NCI-H1048 (cell line): ENCODE measurements at places on chromosomes 16 and 17.

GRCh38 chr17:28365487-28365886, 488 bp upstream of the SEBOX start:
- DNase-seq, result no peak

DNA sequence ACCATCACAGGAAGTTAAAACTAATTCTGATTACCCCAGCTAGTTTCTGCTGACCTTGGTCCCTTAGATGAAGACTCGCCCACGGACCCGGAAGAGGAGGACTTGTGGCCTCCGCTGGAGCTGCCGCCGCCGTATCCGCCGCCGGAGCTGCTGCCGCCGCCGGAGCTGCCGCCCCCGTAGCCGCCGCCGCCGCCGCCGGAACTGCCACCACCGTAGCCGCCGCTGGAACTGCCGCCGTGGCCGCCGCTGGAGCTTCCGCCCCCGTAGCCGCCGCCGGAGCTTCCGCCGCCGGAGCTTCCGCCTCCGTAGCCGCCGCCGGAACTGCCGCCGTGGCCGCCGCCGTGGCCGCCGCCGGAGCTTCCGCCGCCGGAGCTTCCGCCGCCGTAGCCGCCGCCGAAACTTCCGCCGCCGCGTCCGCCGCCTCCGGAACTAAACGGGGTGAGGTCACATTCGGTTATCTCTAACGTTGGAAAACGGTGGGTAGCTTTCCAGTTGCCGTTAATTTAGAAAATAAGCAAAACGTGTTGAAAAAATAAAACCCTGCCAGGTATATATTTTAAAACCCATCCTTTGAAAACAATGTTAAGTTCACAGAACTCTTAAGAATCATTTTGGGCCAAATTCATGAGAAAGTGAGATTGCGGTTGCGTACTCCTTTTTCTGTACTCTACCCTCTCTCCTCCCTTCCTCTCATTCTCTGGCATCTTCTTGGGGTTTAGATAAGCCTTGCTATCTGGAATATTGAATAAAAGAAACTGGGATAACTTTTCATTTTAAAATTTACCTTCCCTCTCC, 3.5 kb downstream of the KRT10 start:
- peak; percentile 48 for DNase-seq

DNA sequence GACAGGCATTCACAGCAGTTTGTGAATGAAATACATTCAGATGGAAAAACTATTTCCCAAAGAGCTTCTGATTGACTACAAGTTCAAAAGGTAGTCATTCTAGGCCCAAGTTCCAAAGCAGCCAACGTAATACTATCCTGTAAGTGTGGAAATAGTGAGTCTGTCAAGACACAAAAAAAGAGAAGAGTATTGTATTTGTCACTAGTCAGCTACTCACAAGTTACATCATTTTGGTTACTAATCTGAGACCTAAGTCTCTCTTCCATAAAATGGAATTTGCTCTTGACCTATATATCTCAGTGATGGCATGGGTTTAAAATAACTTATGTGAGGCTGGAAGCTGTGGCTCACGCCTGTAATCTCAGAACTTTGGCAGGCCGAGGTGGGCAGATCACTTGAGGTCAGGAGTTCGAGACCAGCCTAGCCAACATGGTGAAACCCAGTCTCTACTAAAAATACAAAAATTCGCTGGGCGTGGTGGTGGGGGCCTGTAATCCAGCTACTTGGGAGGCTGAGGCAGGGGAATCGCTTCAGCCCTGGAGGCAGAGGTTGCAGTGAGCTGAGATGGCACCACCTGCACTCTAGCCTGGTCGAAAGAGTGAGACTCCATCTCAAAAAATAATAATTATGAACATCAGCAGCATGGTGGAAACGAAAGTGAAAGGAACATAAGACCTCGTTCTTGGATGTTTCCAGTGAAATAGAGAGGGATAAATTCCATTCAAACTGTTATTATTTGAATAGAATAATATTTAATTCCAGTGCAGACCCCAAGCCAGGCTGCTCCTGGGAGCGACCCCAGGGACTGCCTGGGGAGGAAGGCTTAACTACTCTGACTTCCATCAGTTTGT, 2.9 kb downstream of the CMC2 start:
- DNase-seq, result no peak

DNA sequence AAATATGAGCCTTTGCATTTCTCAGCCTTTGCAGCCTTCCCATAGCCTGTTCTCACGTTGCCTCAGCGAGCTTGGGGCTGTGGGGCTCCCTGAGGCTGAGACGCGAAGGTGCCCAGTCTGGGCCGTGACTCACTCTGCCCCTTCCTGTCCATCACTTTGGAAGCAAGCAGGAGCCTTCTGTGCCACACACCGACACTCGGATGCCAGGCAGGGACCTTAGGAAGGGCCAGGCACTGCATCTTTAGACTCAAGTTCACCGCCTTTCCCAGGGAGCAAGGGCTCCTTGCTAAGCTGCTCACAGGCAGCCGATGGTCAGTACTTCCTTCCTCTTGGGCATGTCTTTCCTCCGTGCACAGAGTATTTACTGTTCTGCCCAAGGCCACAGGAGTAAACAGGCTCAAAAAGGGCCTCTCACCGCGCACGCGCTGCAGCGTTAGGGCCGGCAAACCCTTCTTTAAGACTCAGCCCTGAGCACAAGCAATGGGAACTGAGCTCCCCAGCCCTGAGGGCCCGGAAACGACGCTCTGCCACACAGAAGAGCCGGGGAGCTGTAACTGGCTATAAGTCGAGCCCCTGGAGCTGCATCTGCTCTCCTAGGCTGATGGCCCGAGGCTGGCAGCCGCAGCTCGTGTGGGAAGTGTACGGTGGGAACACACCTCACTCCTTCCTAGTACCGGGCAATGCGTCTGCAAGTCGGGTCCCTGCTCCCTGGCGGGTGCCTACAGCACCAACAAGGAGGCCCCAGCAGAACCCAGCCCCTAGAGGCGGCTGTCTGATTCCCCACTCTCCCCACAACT, 7.2 kb downstream of the TIMM22 start:
- DNase-seq, result no peak

DNA sequence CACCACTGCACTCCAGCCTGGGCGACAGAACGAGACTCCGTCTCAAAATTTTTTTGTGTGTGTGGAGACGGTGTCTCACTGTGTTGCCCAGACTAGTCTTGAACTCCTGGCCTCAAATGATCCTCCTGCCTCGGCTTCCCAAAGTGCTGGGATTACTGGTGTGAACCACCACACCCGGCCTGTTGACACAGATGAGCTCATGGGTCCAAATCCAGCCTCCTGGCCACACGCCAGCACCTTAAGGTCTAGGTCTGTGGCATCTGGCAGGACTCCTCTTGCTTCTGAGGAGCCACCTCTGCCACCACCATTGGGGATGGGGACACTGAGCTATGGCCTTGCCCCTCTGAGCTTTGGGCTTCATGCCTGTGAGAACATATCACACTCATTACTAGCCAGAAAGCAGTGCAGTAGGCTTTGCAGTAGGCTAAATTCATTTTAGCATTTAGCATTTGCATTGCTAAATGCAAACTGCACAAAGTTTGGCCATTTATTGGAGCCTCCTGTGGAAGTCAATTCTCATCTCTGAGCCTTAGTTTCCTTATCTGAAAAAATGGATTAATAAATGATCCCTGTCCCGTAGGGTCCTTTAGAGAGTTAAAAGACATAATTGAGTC, 5.5 kb upstream of the CDIPT start:
- DNase-seq, result no peak

DNA sequence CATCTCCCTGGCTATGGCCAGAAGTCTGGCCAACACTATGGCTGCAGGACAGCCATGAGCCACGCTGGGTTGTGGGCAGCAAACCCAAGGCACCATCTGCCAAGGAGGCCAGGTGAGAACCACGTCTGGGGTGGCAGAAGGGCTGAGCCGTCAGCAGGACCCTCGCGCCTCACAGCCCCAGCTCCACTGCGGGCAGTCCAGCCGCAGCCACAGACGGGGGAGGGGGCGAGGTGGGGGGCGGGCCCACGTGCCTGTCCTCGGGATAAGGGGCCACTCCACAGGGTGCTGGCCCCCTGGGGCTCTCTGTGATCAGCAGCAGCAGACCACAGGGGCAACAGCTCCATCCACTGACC, 6.5 kb upstream of the BAIAP2 start:
- no peak for DNase-seq

DNA sequence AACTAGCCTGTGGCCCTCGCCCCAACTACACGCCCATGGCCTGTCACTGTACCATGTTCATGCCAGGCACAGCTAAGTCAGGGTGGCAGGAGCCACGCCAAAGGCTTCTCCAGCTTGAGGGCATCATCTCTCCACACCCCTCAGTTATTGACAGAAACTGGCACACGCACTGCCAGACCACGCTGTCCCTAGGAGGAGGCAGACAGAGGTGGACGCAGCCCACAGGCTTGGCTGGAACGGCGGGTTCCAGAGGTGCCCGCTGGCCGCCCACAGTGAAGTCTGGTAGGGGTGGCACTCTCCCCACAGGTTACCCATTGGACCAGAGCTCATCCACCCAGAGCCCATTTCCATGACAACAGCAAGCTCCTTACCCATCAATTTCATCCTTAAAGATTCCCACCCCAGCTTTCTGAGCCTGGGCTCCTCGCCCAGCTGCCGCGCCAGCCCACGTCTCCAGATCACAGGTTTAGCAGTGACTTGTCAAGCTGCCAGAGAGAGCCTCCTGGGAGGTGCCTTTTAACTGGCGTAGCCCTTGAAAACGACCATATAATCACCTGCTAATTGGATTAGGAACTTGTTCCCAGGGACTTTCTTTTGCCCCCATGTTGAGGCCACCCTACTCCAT, 27.9 kb downstream of the RPRML start:
- DNase-seq, result no peak

GRCh38 chr17:75667825-75668224, 687 bp downstream of the SAP30BP start:
- DNase-seq, result no peak
